ENCODE measurements at places on chromosomes 5 and 9.

DNA sequence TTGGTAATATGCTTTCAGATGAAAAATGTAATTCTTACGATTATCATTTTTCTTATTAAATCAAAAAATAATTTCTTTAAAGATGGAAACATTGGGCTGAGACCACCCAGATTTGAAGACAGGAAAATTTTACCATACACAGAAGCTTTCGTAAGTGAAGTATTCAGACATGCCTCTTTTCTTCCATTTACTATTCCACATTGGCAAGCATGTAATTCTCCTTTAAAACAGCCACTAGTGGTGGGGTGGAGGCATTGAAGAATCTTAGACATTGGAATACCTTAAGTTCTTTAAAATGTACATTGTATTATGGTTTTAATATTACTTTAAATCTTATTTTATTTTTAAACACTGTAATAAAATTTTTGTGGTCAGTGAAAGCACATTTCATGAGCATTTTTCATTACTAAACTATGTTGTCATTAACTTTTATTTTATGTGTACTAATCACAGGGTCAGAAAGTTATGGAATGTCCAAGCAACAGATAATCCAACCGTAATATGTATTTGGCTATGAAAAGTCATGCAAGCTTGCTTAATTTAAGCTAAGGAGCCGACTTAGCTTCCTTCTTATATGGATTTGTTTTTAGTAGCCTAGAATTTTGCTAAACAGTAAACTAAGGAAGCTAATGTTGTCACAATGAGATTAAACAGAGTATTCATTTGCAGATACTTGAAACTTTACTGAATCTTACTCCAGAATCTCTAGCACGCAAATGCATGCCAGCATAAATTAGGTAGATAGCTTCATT is 97.4 kb upstream of the ALDH1A1 start:
- DNase-seq, result no peak

DNA sequence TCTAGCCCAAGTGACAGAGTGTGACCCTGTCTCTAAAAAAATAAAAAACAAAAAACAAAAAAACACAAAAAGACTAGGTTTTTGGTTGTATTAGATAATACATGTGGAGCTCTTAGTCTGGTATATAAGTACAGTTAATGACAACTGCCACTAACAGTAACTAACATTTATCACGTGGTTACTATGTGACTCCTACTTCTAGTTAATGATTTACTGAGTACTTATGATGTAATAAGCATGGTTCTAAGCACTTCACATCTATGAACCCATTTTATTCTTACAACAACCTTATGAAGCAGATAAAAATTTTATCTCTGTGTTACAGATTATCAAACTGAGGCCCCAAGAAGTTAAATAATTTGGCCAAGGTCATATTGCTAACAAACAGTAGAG is 6.1 kb upstream of the TMEFF1 start:
- no peak for DNase-seq

- DNase-seq, result no peak
These were observed 22.2 kb downstream of the TNFSF8 start for GRCh38 chr9:114908104-114908622.

GRCh38 chr5:153632748-153633290 is 142.3 kb downstream of the GRIA1 start:
- DNase-seq, result no peak

- no peak for DNase-seq
These were observed 294.1 kb downstream of the ARHGAP26 start for GRCh38 chr5:143064218-143064641.

DNA sequence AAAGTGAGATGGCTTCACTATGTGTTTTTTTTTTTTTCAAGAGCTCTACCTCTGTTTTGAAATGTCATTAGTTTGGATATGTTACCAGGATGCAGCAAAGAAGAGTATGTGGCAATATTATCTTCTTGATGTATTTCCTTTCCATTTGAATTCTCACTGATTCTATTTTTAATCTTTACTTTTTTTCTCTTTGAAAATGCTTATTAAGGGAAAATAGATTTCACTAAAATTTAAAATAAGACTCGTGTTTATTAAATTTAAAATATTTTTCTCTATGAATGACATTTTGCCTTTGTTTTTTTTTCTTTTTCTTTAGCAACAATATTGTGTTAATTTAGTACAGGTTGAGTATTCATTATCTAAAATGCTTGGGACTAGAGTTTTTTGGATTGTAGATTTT is 29.2 kb downstream of the TENT2 start:
- no peak for DNase-seq

GRCh38 chr9:121751686-121752445 is 100.4 kb downstream of the DAB2IP start:
- DNase-seq, result no peak

GRCh38 chr5:144731786-144732185 is 561.1 kb downstream of the KCTD16 start:
- no peak for DNase-seq

GRCh38 chr9:6960777-6961176 is 203.0 kb downstream of the KDM4C start:
- no peak for DNase-seq

DNA sequence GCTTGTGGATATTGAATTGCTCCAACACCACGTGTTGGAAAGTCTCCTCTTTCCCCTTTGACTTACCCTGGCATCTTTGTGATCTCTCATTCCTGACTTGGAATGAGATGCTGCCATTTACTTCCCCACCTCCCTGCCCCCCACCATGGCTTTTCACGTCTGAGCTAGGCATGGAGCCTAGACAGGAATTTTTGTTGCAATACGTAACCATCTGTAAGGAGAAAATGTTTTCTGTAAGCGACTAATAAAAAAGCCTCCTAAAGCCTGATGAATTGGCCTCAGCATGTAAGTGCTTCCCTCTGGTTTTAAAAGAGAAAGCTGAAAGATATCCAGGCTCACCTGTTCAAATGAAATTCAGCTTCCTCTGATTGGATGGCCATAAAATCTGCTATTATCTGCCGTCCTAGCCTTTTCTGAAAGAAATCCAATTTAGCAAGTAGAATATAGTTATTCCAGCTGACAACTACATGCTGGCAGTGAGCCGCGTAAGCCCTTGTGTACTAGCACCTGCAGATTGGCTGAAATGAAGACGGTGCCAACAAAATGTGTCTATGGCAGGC is 200.1 kb downstream of the NSG2 start:
- DNase-seq, result no peak

GRCh38 chr5:83927140-83927733 is 206.6 kb upstream of the HAPLN1 start:
- DNase-seq, result no peak

DNA sequence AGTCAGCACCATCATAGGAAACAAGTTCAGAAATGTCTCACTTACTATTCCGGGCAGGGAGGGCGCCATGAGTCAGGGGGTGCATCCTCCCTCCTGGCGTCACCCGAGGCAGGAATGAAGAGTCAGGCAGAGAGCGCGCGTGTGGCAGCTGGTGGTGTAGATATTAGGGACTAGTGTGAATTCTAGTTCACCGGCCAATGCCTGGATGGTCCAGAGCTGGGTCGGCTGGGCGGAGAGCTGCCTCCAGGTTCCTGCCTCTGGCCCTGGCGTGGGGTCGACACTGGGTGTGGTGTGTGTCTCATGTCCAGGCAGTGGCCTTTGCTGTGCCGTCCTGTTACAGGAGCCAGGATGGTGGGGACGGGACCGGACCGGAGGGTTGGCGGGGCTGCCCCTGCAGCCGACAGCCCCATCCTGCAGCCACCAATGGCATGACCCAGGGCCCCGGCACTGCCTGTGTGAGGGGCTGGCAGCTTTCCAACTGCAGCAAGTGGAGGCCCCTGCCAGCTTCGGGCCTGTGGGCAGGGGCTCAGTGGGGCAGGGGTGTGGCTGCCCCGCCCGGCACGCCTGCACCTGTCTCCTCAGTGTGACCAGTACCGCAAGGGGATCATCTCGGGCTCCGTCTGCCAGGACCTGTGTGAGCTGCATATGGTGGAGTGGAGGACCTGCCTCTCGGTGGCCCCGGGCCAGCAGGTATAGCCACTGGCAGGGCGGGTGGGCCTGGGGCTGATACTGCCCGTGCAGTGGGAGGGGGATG is 9.1 kb downstream of the DIPK1B start:
- DNase-seq, result no peak

DNA sequence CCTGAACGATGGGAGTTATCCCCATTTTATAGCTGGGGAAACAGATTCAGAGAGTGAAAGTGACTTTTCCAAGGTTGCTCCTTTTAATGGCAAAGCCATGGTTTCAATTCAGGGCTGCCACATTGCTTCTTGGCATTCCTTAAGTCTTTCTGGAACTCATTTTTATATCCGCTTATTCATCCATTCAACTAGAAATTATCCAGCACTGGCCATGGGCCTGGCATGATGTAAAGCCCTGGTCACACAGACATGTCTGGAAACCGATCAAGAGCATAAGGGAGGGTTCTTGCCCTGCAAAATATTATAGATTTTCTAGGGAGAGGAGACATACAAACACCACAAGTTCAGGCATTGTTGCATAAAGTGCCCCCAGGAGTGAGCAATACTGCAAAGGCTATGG is 43.0 kb upstream of the COL15A1 start:
- no peak for DNase-seq

- no peak for DNase-seq
These were observed 389.8 kb upstream of the SEMA6A start for GRCh38 chr5:116964438-116964837.

- no peak for DNase-seq
These were observed 21.7 kb upstream of the LCP2 start for GRCh38 chr5:170319301-170319700.
